ENCODE measurements at places on chromosomes 3 and 15.

- no peak for DNase-seq
Measured at GRCh38 chr3:182954553-182955235, 25.6 kb downstream of the DCUN1D1 start.

GRCh38 chr3:113437411-113437810 lies 3.9 kb downstream of the CFAP44 start:
- DNase-seq, result no peak

DNA sequence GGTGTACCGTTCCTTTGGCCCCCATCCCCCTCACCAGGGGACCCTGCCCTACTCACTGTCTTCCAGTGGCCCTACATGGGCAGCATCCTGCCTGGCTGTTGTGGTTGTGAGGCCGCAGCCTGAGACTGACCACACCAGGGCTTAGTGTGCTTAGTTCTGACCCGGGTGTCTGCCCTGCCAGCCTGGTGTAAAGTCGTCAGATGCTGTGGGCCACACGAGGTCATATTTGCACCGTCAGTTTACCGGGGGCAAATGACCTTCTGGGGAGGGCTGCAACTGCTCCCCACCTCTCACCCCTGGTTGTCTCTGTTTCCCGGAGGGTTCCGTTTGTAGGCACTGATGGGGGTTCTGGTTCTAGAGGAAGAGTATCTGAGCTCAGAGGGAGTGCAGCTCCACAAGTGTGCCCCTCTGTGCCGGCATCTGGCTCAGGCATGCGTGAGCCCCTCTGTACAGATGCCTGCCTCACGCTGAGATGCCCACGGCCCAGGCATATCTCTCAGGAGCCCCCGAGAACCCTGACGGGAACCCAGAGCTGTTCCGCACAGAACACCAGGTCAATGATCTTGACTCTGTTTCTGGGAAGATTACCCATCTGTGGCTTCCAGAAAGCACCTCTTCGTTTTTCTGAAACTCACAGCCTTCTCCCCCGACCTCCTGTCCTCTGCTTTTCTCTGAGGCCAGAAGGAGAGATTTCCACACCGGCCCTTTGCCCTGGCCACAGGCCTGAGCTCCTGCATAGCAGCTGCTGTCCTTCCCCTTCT lies 19.2 kb downstream of the KLF13 start:
- DNase-seq, result no peak

GRCh38 chr15:79943820-79944219 lies 27.2 kb downstream of the BCL2A1 start:
- DNase-seq, result no peak

DNA sequence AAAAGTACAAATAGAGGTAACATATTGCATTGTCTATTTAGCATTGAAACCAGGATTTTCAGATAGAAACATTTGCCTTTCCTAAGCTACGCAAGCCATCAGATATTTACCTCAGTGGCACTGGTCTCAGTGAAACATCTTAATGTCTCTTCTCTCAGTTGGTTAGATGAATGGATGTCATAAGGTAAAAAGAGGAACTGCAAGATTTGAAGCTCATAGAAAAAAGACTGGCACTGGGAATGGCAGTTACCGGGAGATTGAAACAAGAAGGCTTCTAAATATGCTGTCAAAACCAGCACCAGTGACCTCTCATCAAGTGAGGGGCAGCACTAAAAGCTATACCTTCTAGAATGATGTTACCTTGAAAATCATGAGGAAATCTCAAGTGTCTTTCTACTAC lies 486.4 kb downstream of the FHIT start:
- DNase-seq, result no peak

All from HS-27A (cell line).